ENCODE measurements at places on chromosomes 5 and 9.
A peak's percentile ranks its signal among the peaks of the same experiment; 100 is the strongest.

DNA sequence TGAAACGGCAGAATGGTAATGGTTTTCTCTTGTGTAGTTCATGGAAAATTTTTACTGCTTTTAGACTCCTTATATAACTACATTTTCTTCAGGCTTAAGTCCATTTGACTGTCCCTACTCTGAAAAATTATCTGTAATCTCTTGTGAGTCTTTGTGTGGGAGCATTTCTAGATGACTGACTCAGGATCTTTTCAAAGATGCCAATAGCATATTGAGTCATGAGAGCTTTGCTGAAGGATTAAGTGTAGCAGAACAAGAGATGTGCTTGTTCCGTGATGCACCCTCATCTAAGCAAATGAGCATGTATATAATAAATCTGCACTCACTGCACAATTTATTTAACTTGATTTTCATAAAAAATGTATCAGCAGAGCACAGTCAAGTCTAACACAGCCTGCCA lies 298.7 kb upstream of the CDH6 start:
- DNase-seq: no peak

DNA sequence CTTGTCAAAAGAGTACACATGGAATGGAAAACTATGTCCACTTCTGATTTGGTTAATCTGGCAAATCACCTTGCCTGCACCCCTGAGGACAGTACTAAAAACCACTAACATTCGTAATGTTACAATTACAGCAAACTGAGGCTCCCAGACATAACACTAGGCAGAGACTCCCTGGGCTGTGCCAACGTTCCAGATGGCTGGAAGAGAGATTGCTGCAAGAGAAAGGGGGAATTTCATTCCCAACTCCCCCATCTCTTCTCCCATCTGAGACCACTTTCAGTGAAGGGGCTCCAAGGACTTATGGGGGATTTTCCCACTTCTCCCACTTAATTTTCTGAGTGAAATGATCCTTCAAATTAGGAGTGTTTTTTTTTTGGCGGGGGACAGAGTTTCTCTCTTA lies 11.3 kb downstream of the OR1J1 start:
- no peak for DNase-seq

DNA sequence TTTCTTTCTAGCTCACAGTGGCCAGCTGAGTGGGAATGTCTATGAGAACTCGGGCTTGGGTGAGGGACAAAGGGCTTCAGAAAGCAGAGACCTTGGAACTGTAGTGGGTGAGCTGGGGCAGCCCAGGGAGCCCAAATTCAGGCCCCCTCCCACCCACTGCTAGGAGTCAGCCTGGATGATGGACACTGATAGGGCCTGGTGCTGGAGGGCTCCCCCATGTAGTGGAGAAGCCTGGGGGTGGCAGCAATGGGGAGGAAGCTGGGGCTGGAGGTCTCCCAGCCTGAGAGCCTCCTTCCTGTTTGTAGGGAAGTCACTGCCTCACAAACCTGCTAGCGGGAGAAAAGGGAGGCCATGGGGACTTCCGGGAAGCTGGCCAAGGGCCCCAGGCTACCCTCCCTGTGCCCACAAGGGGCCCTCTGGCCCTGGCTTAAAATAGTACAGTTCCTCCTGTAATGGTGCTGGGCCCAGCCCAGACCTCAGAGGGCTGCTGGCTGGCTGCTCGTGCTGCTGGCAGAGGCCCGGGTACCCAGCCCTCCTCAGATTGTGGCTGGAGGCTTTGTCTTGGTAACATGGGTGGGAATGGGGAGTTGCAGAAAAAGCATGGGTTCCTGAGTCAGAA lies 6.3 kb upstream of the NR5A1 start:
- DNase-seq: no peak

GRCh38 chr5:140596321-140596741 lies 31.7 kb downstream of the SLC35A4 start:
- no peak for DNase-seq

- peak; percentile 15 for DNase-seq
These were observed 19.7 kb downstream of the DNAJA1 start for GRCh38 chr9:33044677-33045282.

- DNase-seq: peak; percentile 90
These were observed 45.2 kb downstream of the RNF180 start for GRCh38 chr5:64210866-64211265.

- DNase-seq: no peak
These were observed 88.8 kb downstream of the LURAP1L start for GRCh38 chr9:12863618-12864017.

GRCh38 chr5:83527221-83527620 lies 55.7 kb downstream of the VCAN start:
- DNase-seq: no peak

DNA sequence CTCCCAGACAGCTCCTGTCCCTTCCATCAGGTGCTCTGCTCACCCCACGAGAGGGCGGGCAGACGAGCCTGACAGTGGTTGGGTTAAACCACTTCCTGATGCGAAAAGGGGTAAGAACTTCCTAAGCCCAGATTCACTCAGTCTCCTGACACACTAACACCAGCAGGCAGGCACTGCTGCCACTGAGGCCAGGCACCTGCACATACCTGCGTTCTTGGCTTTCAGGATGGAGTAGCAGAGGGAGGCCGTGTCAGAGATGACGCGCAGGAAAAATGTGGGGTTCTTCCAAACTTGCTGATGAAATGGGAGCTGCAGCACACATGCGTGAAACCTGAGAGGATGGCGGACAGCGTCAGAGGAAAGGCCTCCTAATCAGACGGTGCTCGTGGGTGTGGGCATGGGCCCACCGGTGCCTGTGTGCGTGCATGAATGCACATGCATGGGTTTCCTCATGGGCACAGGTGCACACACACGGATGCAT lies 29.9 kb downstream of the SLC6A18 start:
- no peak for DNase-seq

GRCh38 chr5:163434401-163434866 lies 3.0 kb upstream of the CCNG1 start:
- no peak for DNase-seq

- DNase-seq: no peak
These were observed 62.4 kb upstream of the HTR4 start for GRCh38 chr5:148716716-148717115.

GRCh38 chr5:129768735-129769134 lies 20.8 kb downstream of the MINAR2 start:
- DNase-seq: no peak

DNA sequence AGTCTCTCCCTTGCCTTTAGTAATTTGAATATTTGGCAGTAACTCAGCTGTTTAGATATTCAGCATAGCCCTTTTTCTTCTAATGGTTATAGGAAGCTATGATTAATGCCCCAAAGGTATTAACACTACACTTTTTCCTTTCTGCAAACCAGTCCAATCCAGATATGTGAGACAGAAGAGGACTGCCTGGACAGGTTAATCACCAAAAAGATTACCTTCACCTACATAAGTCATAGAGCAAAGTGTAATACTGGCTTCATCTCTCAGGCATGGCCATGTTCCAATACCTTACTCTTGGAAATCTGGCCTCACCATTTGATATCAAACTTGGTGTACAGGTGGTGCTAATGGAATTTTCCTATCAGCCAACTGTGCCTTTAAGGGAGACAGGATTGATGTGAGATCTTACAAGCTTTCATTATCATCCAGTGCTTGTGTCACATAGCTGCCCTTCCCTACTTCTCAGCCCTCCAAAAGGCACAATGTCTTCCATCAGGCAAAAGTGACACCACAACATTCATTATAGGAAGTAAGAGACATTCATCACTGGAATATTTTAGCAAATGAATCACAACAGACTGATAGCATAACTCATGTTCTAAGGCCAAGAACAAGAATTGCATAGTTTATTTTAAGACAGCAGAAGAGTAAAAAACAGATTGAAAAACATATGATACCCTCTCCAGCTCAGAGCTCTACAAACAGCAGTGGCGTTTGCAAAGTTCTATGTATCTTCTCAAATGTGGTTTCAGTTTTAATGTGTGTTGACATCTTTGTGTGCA lies 91.2 kb upstream of the PAM start:
- DNase-seq: peak; percentile 21

- DNase-seq: no peak
These were observed 311.0 kb downstream of the NSG2 start for GRCh38 chr5:174356536-174356935.

DNA sequence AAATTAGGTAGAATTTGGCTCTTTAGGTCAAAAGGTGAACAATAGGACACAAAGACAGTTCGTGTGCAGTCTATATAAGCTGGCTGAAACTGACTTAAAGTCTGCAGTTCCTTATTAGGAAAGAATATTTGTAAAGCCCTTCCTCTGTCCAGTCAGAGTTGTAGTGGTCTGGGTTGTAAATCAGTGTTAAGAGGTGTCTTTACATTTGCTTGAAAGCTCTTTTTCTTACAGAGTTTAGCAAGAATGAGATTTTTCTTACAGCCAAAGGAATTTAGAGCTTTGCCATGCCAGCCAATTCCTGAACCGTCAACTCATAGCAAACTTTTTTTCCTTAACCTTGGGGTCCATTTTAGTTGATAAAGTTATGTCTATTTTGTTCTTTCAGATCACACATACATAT lies 786.1 kb upstream of the CTNND2 start:
- DNase-seq: no peak

- peak; percentile 21 for DNase-seq
These were observed 763.7 kb upstream of the GRAMD2B start for GRCh38 chr5:125659316-125660023.

GRCh38 chr5:119323601-119324000 lies 32.2 kb upstream of the TNFAIP8 start:
- peak; percentile 32 for DNase-seq

GRCh38 chr9:122158202-122158601 lies 1.4 kb downstream of the NDUFA8 start:
- DNase-seq: peak; percentile 40

GRCh38 chr5:100252944-100253343 lies 282.2 kb upstream of the FAM174A start:
- no peak for DNase-seq

GRCh38 chr5:149549461-149550267 lies 1.6 kb downstream of the CSNK1A1 start:
- peak; percentile 49 for DNase-seq

Measured in fibroblast of skin of scalp (primary cell).